Hypothalamus (tissue), 51 donors: ENCODE measurements at places on chromosomes 5 and 9.

GRCh38 chr5:6875376-6875775 is 162.1 kb downstream of the TENT4A start:
- DNase-seq = no peak

DNA sequence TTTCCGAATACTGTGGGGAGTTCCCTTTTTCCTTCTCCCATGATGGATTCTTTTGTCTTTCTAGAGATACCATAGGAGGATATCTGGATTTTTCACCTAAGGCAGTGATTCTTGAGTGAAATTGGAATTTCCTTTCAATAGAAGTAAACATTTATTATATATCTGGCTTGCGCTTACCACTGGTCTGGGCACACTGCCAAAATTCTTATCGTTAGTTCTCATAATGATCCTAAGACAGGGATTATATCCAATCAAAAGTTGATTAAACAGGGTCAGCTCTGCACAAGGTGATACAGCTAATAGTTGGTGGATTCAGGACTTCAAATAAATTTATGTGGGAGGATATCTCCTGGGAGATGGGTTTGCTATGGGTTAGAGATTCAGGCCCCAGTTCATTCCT is 9.6 kb downstream of the TLE4 start:
- DNase-seq = no peak

- DNase-seq = no peak
Observed at GRCh38 chr9:72361217-72361616, 3.8 kb downstream of the ZFAND5 start.

DNA sequence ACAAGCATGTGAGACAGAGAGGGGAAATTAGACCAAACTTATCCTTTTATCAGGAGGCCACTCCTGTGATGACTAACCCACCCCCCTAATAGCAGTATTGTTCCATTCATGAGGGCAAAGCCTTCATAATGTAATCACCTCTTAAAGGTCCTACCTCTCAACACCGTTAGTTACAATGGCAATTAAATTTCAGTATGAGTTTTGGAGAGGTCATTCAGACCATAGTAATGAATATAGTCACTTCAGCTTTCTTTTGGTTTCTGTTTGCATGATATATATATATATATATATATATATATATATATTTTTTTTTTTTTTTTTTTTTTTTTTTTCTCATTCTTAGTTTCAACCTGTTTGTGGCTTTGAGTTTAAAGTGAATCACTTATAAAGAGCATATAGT is 10.5 kb downstream of the ADGRV1 start:
- no peak for DNase-seq

GRCh38 chr9:109886617-109887016 is 106.6 kb downstream of the PALM2AKAP2 start:
- DNase-seq = no peak

DNA sequence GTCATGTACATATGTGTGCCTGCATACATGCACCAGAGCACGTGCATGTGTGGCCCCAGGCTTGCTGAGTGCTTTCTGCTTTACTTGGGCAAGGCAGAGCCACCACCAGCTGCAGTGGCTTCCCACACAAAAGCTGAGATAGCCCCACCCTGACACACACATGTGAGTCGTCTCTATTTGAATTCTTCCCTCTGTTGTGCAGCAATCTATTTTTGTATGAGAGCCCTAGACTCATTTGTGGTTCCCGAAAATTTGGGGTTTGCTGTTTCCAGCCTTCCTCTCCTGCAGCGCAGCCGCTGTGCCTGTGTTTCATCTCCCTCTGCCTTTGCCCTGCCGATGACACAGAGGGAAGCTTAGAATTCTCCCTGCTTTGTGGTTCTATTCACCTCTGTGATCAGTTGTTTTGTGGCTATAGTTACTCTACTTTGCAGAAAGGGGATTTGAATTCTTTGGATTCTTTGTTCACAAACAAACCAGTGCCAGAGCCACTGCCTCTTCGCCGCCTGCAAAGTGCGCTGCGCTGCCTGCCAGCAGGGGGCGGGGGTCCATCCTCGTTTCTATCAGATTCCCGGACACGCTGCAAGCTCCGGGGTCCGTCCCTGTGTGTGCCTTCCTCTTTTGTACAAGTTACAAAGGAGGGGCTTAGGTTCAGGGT is 95.8 kb upstream of the DAP start:
- peak; percentile 32 for DNase-seq

DNA sequence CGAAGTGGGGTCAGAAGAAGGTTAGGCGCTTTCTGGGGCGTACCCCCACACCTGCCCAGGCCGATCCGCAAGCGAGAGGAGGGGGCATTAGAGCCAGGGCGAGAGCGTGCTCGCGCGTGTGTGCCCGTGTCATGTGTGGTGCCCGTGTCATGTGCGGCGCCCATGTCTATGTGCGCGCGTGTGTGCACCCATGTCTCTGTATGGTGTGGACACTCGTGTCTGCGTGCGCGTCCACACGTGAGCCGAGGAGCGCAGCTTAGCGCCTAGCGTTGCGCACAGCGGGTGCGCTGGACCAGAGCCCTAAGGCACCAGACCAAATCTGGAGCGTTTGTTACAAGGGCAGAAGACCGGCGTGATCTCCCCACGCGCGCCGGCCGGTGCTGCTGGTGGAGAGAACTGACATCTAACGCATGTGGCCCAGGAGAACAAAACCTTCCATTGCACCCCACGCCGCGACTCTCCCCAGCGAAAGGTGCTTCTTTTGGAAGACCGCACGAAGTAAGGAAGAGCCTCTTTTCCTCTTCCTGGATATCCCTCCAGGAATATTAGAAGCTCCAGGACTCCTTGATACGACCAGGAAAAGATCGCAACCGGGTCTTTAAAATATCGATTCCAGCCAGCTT is 644 bp downstream of the NIM1K start:
- DNase-seq = peak; percentile 16

DNA sequence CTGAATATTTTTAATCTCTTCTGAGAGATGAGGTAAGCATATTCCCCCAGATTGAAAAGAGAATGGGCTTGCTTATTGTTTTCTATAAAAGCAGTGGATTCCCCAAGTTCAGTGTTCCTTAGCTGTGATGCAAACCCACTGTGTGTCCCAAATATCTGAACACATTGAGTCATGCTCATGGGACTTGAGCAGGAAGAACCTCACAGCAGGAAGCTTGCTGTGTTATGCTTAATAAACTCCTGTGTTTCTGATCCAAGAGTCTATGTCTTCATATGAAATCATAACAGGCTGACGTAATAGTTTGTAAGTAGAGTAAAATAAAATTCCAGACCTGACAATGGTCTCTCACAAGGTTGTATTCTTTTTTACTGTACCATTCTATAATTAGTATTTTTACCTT is 24.8 kb upstream of the LOX start:
- no peak for DNase-seq

DNA sequence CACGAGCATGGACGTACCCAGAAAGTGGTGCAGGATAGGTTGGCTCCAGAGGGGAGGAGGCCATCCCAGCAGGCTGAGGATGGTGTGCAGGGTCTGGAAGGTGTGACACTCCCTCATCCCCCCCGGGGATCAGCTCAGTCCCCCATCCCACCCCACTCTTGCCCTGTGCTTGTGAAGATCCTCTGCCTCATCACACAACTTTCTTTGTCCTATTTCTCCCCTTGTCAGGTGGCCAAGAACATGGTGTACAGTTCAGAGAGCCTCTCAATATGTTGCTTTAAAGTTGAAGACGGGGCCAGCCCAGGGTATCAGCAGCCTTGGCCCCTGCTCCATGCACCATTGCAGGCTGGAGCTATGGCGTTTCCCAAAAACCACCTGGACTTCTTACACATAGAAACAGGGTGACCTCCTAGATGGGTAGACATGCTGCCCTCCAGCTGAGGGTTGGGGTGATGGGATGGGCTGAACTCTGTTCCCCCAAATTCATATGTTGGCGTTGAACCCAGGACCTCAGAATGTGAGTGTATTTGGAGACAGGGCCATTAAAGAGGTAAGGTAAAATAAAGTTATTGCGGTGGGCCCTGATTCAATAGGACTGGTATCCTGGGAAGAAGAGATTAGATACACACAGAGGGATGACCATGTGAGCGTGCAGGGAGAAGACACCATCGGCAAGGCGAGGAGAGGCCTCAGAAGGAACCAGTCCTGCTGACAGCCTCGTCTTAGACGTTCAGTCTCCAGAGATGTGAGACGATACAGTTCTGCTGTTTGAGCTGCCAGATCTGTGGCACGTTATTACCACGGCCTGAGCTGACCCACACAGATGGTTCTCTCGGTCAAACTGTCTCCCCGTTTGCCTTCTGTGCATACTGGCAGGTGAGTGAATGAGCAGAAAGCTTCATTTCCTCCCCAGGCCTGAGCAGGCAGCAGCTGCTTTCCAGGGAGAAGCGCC is 272.5 kb downstream of the GADD45G start:
- DNase-seq = no peak

GRCh38 chr9:4106081-4106759 is 193.6 kb downstream of the GLIS3 start:
- no peak for DNase-seq

- DNase-seq = no peak
Observed at GRCh38 chr9:108673386-108673785, 182.4 kb downstream of the ACTL7B start.

DNA sequence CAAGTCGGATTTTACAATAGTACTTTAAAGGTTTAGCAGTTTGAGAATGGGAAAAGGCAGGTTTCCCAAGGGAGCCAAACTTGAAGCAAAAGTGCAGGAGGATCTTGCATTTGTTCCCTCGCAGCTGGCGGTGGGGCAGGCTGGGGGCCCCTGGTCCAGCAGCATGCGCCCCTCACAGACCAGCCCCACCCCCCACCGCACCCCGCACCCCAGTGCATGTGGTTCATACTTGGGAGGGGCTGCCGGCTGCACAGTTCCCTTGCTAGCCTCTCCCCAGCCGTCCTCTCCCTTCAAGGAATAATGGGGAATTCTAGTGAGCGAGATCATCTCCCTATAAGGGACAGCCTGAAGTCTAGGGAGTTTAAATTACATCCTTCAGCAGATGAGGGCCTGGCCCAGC is 273.1 kb upstream of the IRX2 start:
- DNase-seq = no peak

- no peak for DNase-seq
Observed at GRCh38 chr5:40384782-40385390, 294.8 kb upstream of the PTGER4 start.

- no peak for DNase-seq
Observed at GRCh38 chr9:135330685-135331590, 148.6 kb upstream of the PPP1R26 start.
